ENCODE measurements at places on chromosomes 12 and 14.

DNA sequence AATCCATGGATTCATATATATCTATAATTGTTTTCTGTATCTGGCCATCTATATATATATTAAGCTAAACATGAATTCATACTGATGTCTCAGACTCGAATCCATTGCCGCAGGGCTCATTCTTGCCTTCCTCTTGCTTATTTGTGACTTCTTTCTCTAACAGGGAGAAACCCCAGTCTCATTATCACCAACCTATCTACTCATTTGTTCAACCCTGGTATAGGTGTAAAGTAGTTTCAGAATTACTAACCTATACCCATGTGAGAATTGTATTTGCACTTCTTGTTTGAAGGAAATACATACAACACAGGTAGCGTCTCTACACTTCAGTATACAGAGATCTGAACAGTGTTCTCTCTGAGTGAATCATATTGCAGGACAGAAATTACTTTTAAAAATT is 77.7 kb downstream of the PTPN11 start:
- no peak for DNase-seq

- DNase-seq, result no peak
Measured at GRCh38 chr12:3526776-3527175, 35.8 kb downstream of the PRMT8 start.

DNA sequence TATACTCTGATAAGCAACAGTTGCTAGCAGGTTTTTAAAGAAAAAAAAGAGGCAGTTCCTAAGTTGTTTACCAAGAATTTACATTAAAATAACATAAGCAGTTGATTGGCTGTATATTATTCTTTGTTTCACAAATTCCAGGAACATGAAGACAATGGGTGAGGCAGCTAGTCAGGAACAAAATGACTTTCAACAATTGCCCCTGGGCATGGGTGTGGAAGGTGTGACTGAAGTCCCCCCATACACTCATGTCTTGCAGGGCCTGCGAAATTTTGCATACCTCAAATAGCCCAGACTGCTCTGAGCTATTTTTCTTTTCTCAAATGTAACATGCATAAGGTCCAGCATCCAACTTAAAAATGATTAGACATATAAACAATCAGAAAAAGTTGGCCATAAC is 267.2 kb upstream of the DIO3 start:
- DNase-seq, result no peak

GRCh38 chr14:23828001-23828400 is 125.6 kb upstream of the DHRS4 start:
- DNase-seq, result no peak

DNA sequence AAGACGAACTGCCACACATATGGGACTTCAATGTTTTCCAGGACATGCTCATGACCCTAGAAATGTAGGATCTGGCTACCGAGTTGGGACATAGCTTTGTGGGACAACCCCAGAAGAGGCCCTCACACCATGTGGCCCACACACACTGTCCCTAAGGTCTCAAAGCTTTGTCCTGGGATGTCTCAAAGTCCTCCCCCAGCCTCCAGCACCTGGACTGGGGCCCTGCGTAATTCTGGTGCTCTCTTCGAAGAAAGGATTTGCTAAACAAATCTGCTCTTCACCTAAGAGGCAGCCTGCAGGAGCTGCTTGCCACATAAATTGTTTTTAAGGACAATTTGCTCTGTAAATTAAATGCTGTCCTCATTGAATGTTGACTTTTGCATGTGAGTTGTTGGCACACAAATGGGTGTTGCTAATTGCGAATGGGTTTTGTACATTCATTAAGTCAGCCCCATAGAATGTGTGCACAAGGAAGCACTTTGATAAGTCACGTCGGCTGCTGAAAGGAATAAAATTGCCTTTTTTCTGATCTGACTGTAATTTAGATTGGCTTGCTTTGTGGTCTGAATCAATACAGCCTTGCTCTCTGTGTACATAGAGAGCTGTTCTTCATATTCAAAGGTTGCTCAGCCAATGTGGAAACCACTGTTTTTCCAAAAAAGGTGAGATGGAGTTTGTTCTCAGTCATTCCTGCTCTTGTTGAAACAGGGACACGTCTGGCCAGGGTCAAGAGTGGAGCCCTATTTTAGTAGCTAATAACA is 161.6 kb upstream of the PWP1 start:
- DNase-seq, result no peak
